T47D (cell line): ENCODE measurements at places on chromosomes 5 and 9.

DNA sequence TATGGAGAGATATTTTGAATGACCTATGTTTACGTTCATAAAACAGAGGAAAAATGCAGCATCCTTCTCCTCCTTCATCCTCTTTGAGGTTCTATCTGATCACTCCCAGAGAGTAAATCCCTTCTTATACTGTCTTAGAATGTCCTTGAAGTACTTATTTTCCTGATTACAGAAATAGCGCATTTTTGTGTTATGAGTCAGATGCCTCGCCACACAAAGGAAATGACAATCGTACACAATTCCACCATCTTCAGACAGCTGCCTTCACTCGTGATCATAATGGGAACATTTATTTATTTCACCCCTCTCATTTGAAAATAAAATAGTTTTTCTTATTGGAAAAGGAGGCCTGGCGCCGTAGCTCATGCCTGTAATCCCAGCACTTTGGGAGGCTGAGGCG lies 2.4 kb upstream of the GLT6D1 start:
- no peak for DNase-seq

- DNase-seq = no peak
Measured at GRCh38 chr9:134592018-134592818, 49.4 kb upstream of the COL5A1 start.

DNA sequence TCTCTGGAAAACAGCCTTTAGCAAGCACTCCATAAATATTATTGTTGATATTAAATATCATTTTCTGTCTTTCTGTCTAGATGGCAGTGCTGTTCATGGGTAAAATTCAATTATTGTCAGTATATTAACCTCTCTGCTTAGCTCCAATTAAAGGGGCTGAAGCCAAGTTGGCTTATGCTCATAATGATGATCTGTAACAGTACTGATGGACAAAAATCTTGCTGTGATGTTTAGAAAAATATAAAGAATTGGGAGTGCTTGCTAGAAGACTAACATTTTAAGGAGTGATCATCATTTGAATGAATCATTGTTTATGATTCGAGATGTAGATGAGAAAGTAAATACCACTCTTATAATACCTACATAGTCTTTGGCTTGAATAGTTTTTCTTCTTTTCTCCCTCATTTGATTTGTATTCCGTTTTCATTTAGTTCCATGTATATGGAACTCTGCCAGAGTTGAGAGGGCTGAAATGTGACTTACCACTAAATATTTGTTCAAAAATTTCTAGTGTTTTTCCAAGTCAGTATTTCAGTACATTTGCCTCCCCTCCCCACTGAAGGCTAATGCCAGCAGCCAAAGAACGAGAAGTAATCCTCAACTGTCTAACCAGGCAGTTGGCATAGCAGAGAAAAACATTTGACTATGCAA lies 538.3 kb downstream of the CSNK1G3 start:
- no peak for DNase-seq

DNA sequence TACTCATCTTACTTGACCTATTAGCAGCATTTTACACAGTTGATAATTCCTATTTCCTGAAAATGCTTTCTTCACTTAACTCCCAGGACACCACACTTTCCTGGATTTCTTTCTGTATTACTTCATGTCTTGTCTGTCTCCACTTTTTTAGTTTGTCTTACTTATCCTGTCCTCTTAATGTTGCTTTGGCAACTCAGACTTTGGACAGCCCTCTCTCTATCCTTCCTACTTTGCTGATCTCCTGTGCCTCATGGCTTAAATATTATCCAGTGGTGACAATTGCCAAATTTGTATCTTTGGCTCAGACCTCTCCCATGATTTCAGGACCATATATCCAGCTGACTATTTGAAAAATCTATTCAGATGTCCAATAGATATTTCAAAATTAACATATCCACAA lies 39.8 kb upstream of the NUDT12 start:
- DNase-seq = no peak

DNA sequence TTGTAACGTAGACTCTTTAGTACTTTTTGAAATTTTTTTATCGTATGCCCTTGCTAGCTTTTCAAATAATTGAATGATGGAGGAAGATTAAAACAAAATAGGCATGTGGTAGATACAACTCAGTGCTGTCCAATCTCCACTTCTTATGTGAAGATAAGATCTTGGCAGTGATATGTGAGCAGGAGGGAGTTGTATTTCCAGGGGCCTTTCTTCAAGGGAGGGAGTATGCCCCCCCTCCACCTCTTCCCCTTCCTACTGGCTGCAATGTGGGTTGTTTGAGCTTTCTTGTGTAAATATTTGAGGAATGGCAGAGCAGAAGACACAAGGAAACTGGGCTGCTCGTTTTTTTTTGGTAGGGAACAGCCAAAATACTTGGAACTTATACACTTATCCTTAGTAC lies 374.9 kb downstream of the PSAT1 start:
- DNase-seq = no peak

GRCh38 chr5:43041669-43042175 lies 1.6 kb upstream of the ANXA2R start:
- DNase-seq = peak; percentile 35

DNA sequence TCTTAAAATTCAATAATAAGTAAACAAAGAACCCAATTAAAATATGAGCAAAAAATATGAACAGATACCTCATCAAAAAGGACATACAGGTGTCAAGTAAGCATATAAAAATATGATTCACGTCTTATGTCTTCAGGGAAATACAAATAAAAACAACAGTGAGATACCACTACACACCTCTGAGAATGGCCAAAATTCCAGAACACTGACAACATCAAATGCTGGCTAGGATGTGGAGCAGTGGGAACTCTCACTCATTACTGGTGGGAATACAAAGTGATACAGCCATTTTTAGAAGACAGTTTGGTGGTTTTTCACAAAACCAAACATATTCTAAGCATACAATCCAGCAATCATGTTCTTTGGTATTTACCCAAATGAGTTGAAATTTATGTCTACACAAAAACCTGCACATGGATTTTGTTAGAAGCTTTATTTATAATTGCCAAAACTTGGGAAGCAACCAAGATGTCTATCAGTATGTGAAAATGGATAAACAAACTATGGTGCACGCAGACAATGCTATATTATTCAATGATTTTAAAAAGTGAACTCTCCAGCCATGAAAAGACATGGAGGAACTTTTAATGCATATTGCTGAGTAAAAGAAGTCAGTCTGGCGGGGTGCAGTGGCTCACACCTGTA lies 252.3 kb downstream of the NR3C1 start:
- peak; percentile 52 for DNase-seq

DNA sequence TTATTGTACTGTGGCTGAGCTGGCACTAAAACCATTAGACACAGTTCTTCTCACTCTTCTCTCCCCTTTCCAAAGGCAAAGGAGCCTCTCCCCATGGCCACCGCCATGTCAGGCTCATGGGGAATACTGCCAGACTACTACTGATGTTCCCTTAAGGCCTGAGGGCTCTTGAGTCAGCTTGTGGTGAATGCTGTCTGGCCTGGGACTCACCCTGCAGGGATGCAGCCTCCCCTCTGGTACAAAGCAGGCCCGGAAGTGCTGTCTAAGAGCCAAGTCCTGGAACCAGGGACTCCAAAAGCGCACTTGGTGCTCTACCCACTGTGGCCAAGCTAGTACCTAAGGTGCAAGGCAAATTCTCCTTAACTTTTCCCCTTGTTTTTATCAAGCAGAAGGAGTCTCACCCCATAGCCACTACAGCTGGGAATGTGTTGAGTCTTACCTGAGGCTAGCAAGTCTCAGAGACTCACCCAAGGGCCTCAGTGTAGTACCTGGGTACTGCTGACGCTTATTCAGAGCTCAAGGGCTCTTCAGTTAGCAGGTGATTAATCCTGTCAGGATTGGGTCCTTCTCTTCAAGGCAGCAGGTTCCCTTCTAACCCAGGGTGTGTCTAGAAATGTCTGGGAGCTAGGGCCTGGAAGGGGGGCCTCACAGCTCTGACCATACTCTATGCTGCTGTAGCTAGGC lies 33.2 kb upstream of the C5orf46 start:
- DNase-seq = no peak

- DNase-seq = no peak
Measured at GRCh38 chr5:123810746-123811340, 298.9 kb downstream of the CSNK1G3 start.

- no peak for DNase-seq
Measured at GRCh38 chr5:128483738-128484137, 54.3 kb downstream of the FBN2 start.

- no peak for DNase-seq
Measured at GRCh38 chr5:157345067-157345466, 79.1 kb downstream of the CYFIP2 start.
